ENCODE measurements at places on chromosomes 13 and 19.

- peak; percentile 94 for DNase-seq
These were observed at the start of gene SIGLEC10 for GRCh38 chr19:51417107-51417809. Gene SIGLEC10 (minus strand): TSS chr19:51417642. CDS start chr19:51417581, 61 bp downstream.

DNA sequence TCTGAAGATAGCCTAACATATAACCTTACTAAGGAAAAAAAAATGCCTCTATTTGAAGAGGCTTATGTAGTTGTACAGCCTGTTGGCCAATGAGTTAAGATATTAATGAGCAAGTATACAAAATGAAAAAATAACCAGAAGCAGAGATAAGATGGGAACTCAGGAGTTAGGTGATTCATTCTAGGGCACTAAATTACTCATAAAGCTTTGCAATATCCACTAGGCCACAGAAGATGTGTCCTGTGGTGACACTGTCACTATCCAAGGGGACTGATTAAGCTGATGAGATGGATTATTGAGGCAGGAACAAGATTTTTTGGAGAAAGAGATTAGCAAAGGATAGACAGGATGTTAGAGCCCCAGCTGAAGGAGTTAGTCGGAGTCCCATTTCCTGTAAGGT, 99.6 kb downstream of the LIG4 start:
- no peak for DNase-seq

DNA sequence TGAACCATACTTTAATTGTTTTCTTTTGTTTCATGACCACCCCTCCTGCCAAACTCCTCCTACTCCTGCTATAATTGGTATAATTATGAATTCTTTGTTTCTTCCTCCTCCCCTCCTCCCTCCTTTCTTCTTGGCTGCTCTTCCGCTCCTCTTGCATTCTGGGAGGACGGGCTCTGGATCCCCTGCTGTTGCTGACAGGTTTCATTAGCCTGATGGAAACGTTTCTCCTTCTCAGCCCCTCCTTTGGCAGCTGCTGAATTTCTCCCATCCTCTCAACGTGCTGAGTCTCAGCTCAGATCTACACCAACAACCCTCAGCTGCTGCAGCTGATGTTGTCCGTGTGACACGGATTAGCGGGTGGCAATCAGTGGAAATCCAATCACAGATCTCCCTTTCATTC, 97.1 kb upstream of the UBAC2 start:
- DNase-seq, result no peak

- peak; percentile 17 for DNase-seq
These were observed 15.6 kb downstream of the PCID2 start for GRCh38 chr13:113192902-113193301.

GRCh38 chr13:65881561-65882155, 1348.5 kb downstream of the PCDH9 start:
- DNase-seq, result no peak

GRCh38 chr13:24308068-24308445, 1.3 kb upstream of the C1QTNF9 start:
- DNase-seq, result no peak

GRCh38 chr13:20465218-20465879, 60.3 kb downstream of the CRYL1 start:
- no peak for DNase-seq

GRCh38 chr19:21127898-21128297, 13.9 kb upstream of the ZNF431 start:
- no peak for DNase-seq

GRCh38 chr13:88707646-88708045, 1036.5 kb downstream of the SLITRK5 start:
- DNase-seq, result peak; percentile 54

DNA sequence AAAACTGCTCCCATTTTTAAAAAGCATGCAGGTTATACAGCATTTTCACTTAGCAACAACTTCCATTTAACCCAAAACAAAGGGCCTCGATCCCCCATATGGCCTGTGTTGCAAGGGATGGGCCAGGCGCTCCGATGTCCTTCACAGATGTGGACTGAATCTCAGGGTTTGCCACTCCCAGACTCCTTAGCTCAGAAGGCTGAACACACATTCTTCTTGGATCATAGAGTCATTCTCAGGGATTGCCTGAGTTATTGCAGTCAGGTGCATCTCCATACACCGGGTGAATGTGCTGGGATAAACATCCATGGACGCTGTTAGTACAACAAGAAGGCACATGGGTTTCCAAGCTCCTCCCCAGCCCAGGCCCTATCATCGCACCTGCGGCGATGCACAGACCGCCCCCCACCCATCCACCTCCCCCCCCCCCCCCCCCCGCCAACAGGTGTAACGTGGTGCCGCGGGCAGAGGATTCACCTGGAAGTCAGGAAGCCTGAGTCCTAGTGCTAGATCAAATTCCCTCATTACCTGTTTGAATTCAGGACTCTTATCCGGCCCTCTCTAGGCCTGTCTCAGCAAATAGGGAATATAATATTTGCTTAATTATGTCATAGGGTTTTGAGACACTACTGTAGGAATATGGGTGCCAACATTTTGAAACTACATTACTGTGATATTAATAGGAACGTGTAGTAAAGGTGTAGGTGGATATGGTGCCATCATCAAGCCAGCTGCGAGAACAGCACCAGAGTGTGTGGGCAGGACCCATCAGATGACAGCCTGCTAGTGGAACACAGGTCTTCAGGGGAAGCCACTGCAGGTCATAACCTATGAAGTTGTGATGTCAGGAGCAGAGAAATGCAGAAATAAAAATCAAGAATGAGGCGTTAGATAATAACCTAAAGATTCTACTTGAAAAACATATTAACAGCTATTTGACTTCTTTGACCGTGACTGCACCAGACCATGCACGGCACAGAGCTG, 110.9 kb downstream of the SACS start:
- DNase-seq, result no peak

DNA sequence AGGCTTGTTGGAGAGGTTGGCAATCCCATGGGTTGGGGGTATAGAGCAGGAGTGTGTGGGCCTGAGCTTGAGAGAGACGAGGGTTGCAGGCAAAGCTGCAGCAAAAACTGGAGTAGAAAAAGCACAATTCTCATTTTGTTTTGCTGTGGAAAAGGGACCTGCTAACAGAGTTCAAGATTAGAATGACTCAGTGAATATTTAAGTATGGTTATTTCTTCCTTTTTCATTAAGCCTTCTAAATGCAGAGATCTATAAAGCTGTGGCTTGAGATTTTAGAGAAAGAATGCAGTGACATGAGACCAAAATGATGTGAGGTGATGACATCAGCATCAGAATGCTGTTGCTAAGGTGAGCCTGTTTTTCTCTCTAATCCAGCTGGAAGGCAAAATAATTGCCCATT, 10.8 kb upstream of the MBNL2 start:
- DNase-seq, result no peak

DNA sequence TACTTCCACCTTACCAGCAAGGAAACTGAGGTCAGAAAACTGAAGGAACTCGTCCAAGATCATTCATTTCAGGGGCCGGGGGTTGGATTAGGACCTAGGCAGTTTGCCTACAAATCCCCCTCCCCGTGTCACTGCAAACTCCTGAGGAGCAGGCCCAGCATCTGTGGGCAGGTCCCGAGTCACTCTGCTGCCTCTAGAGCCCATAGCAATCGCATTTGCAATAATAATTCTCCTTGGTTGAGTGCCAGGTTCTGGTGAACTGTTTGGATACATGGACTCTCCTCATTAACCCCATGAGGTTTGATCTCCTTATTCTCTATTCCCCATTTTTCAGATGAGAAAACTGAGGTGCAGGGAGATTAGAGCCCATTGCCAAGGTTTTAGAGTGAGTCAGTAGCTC, 903 bp downstream of the PIN1 start:
- DNase-seq, result peak; percentile 35

GRCh38 chr19:7997809-7998480, 7.5 kb downstream of the ELAVL1 start:
- peak; percentile 57 for DNase-seq

DNA sequence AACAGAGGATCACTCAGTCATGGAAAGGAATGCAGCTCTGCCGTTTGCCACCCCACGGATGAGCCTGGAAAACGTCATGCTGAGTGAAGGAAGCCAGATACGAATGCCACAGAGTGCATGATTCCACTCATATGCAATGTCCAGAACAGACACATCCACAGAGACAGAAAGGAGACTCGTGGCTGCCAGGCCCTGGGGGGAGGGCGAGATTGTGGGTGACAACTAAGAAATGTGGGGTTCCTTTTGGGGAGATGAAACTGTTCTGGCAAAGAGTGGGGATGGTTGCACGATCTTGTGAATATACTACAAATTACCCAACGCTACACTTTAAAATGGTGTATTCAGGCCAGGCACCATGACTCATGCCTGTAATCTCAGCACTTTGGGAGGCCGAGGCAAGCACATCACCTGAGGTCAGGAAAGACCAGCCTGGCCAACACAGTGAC, 27.2 kb upstream of the NAPA start:
- no peak for DNase-seq

GRCh38 chr19:41217741-41218140, 1.3 kb upstream of the AXL start:
- no peak for DNase-seq

- DNase-seq, result no peak
These were observed 23.2 kb downstream of the KCTD12 start for GRCh38 chr13:76863022-76863421.

GRCh38 chr19:45506989-45507871, at the start of gene VASP:
Gene VASP (plus strand): TSS chr19:45507479. CDS start chr19:45507772, 293 bp downstream.
- peak; percentile 95 for DNase-seq

DNA sequence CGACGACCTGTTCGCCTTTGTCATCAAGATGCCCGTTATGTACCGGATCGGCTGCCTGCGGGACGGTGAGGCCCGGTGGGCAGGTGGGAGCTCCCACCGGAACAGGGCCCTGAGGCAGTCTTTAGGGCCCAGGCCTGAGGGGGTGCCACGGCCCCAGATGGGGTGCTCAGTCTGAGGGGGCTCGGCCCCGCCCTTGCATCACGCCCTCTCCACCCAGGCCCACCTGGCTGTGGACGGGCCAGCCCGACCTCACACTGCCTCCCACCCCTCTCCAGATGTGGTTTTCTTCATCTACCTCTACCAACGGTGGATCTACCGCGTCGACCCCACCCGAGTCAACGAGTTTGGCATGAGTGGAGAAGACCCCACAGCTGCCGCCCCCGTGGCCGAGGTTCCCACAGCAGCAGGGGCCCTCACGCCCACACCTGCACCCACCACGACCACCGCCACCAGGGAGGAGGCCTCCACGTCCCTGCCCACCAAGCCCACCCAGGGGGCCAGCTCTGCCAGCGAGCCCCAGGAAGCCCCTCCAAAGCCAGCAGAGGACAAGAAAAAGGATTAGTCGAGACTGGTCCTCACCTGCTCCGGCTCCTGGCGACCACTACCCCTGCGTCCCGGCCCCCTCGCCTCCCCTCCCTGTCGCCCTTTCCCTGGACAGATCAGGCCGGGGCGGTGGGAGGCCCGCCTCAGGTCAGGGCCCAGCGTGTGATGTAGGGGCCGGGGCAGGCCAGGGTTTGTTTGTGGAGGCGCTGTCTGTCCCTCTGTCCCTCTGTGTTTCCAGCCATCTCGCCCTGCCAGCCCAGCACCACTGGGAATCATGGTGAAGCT, 8.7 kb upstream of the RELB start:
- DNase-seq, result no peak

GRCh38 chr13:22017226-22017625, 346.4 kb downstream of the FGF9 start:
- DNase-seq, result peak; percentile 84

GRCh38 chr13:28494778-28495537, at the start of gene FLT1:
Gene FLT1 (minus strand): TSS chr13:28495128. CDS start chr13:28494843, 285 bp downstream.
- no peak for DNase-seq

DNA sequence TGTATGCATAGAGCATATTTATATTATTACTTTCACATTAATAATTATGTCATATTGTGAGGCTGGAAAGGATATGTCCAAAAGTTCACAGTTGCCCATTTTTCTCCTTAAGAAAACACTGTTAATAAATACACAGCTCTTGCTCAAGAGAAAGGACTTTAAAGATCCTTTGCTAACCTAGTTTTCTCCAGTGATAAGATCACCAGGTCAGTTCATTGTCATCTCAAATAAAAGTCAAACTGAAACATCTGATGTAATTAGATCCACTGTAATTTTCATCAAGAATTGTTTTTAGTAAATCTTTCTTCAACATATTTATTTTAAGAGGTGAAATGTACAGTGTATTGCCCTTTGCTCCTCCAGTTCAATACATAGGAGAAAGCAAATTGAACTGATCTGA, 82.8 kb upstream of the KLHL1 start:
- no peak for DNase-seq

DNA sequence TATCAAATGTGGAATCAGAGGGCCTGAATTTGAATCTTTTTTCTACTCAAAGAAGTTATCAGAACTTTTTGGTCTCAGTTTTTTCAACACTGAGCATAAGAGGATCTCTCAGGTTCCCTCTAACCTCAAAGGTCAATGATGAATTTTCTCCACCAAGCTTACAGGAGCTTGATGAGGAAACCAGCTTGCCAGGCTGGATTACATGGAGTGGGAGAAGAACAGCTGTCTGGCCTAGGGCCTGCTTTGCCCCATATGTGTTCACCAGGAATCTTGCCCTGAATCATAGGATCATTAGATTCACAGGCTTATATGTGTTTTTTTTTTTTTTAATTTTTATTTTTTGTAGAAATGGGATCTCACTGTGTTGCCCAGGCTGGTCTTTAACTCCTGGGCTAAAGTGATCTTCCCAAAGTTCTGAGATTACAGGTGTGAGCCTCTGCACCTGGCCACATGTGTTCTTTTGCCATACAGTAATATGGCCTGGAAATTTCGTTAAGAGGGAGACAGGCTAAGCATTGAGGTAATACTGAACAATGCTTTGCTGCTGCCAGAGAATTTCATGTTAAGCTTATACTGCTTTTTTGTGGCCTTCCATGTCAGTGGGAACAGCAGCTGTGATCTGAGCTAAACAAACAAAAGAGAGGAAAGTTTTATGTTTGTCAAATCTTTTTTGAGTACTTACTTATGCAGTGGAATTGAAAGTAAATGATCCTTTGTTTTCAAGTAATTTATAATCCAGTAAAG, 110.6 kb downstream of the DNAJC3 start:
- DNase-seq, result no peak

GRCh38 chr19:1049800-1050199, 9.9 kb downstream of the ABCA7 start:
- peak; percentile 16 for DNase-seq

- DNase-seq, result no peak
These were observed 60.1 kb upstream of the F7 start for GRCh38 chr13:113045251-113046127.

DNA sequence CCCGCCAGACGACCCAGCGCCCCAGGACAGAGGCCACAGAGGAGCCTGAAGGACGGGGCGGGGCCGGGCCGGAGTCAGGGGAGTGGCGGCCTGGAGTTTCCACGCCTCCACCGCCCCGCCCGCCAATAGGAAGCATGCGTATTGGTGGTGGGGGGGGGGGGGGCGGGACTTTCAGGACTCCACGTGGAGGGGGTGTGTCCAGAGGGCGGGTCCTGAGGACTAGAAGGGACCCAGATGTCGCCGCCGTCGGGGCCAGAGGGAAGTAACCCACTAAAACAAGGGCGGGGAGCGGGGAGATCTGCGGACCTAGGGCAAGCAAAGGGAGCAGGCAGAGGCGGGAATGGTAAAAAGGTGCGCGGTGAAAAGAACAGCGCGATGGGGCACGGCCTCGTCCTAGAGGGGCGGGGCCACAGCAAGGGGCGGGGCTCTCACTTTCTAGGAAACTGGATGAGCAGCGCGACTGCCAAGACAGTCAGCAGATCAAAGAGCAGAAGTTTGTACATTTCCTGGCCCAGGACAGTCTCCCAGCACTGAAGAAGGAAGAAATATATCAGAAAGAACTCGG, 2.8 kb upstream of the LENG1 start:
- DNase-seq, result peak; percentile 96
